ENCODE measurements at places on chromosomes 7 and 10.

DNA sequence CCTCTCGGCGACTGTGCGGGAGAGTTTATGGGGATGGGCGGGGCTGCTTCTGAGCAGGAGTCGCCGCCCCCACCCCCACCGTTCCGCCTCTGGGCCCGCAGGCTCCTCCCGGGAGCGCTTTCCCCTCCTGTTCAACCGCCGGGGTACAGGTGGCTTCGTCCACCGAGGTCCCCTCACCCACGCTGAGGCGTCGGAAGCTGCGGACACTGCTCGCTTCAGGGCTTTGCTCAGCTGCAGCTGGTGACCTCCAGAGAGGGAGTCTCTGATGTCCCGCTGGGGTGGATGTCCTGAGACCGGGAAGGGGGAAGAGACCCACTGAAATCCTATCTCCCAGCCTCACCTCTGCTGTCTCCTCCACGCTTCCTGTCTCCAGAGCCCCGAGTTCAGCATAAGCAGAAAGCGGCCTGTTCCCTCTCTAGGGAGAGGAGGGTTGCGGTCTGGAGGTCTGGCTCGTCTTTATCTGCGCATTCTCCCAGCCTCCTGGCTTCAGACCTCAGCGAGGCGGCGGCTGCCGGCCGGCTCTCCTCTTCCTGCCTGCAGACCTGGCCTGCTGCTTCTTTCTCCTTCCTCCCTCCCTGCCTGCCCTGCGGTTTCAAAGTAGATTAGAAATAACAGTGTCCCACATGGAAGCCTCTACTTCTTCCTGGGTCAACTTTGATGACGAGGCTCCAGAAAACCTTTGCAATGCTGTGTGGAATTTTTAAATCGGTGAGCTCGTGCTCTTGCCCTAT is 1.8 kb downstream of the CYP2E1 start:
- DNase-seq = no peak

DNA sequence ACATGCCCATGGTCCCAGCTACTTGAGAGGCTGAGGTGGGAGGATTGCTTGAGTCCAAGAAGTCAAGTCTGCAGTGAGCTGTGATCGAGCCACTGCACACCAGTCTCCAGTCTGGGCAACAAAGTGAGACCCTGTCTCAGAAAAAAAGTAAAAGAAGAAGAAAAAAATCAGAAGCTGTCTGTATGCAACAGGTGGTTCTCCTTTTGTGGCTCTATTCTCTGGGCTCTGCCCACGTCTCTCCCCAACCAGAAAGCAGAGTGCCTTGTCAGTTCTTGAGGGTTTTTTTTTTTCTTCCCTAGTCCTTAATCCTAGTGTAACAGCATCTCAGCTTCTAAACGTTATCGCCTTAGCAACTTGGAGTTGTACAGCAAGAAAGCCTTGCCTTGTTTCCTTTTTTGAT is 89.5 kb downstream of the PRKCQ start:
- DNase-seq = no peak

DNA sequence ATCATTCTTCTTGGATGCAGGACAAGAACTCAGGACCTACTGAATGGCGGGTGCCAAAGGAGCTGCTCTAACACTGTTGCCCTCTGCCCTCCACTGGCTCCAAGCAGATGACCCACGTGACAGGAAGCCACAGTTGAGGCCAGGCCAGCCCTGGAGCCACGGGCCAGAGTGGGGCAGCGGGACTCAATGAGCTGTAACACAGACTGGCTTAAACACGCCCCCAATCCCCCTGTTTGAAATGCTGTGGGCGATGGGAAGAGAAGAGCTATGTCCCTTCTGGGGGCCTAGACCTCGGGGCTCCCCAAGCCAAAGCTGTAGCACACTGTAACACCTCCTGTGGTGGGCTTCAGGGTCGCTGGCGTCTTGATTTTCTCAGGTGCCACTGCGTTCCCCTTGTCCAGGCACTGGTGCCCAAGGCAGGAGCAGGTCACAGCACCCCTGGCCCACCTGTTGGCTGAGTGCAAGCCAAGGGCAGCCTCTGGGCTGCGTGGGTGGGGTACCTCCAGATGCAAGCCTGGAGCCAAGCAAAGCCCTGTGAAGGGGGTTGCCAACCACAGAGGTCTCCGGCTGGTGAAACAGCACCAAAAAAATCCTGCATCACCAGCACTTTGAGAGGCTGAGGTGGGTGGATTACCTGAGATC is 18.6 kb upstream of the ZMIZ2 start:
- DNase-seq = no peak

DNA sequence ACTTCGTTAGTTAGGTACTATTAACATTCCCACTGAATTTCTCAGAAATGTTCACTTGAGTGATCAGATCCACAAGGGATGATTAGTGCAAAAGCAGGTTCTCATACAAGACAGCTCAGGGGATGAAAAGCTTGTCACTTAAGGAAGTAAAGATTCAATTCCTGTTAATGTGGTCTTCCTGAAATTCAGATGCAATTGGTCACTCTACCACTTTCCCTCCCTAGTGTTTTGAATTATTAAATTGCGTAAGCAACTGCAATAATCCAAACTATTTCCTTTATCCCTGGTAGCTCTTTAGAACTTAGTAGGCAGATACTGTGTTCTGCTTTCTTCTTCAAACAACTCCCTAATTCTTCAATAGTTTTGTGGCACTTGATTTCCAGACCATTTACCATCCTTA is 121.4 kb downstream of the MAGI2 start:
- DNase-seq = no peak

DNA sequence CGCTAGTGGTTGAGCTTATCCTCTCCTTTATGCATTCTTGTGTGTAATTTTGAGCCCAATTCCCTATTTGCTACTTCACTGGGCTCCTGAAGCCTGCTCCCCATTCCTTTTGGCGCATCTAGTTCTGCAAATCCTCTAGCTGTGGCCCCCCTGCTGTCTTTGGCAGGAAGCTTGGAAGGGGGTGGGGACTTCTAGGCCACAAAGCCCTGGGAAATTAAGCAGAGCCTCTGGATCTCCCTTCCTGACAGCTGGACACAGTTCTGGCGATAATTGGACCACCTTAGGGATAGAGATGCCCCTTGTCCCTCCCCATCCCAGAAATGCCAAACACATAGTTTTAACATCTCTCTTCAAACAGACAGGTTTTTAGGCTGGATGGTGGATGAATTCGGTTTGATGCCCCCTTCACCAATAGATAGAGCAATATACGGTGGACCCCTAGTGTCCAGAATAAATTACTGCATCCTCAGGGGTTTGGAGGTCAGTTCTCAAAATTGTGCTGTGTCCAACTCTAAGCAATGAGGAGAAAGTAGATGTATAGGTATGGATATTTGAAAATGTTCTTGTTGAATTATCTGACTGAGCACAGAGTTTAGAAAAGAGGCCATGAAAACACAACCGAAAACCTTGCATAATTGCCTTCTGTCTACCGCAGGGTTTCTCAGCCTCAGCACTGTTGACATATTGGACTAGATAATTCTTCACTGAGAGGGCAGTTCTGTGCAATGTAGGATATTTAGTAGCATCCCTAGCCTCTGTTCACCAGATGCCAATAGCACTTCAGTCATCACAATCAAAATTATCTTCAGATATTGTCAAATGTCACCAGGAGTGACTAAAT is 75.5 kb downstream of the PAPSS2 start:
- no peak for DNase-seq

GRCh38 chr7:143382791-143383641 is 1.9 kb downstream of the ZYX start:
- no peak for DNase-seq

- DNase-seq = no peak
These were observed at the start of gene FKBP9 for GRCh38 chr7:32957326-32958045. Gene FKBP9, plus strand, starts transcription at chr7:32957440. Its CDS starts 134 bp downstream, at chr7:32957574.

DNA sequence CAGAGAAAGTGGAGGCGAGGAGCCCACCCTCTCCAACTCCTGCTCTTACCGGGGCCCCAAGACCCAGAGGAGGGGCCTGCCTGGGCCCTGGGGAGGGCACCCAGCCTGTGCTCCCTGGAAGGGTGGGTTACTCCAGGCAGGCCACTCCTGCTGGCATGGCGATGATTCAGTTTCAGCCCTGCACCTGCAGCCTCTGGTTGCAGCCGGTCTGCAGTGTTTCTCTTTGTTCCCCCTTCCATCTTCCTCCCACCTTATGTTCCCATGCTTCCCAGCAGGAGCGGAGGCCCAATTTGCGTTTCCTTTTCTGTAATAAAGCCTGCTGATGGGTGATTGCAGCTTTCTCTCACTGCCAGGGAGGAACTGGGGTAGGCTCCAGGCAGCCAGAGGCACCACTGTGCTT is 53.2 kb upstream of the FAM20C start:
- no peak for DNase-seq

- no peak for DNase-seq
These were observed 26.2 kb upstream of the AOAH start for GRCh38 chr7:36750451-36750850.

GRCh38 chr10:84603971-84604370 is 275.6 kb downstream of the CCSER2 start:
- no peak for DNase-seq

DNA sequence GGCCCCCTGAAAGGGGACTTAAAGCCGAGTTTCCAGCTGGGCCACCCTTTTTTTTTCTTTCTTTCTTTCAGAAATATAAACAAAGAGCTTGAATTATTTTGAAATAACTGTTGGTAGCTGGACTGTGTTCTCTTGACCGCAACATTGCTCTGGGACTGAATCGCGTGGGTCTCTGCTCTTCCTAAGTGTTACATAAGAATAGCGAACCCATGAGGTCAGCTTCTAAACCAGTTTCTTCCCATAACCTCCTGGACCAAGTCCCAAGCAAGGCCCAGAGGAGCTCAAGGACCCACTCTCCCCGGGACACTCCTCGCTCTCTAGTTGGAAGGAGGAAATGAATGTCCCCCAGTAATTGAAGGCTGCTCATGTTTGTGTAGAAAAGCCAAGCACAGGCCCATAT is 91.1 kb downstream of the CXCL12 start:
- DNase-seq = no peak

DNA sequence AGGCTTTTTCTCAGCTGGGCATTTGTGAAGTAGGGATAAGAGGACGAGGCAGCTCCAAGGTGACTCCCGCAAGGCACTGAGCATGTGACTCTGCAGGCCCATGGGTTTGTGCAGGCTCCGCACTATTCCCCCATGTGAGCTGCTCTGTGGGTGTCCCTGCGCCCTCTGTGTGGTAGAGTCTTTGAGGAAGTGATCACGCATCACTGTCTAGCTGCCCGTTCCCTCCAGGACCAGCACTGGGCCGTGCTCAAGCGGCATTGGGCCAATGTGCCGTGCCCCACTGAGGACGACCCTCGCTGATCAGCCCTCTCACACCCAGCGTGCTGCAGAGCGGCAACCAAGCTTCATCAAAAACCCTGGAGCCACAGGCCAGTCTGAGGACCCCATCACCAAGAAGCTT is 7.5 kb downstream of the PRKAG2 start:
- no peak for DNase-seq

DNA sequence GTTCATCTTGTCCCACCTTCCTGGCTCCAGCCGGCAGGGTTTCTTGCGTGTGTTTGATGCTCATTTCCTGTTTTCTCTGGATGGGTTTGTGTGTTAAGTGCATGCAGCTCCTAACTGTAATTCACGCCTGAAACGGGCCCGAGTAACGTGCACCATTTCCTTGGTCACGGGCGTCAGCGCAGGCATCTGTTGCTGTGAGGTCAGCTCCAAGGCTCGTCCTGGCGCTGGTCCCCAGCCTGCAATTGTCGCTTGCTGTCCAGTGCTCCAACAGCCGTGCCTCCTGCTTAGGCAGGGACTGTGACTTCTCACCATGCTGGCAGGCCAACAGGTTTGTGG is 201.1 kb downstream of the GLRX3 start:
- DNase-seq = no peak

- DNase-seq = no peak
These were observed 12.9 kb upstream of the SNX10 start for GRCh38 chr7:26278770-26279169.

- DNase-seq = no peak
These were observed 8.0 kb downstream of the CALY start for GRCh38 chr10:133328358-133329343.

GRCh38 chr10:75620356-75620755 is 188.9 kb downstream of the LRMDA start:
- DNase-seq = no peak

GRCh38 chr7:98051118-98051744 is 55.4 kb upstream of the LMTK2 start:
- peak; percentile 13 for DNase-seq

GRCh38 chr10:18456984-18457383 is 194.4 kb downstream of the NSUN6 start:
- DNase-seq = no peak

DNA sequence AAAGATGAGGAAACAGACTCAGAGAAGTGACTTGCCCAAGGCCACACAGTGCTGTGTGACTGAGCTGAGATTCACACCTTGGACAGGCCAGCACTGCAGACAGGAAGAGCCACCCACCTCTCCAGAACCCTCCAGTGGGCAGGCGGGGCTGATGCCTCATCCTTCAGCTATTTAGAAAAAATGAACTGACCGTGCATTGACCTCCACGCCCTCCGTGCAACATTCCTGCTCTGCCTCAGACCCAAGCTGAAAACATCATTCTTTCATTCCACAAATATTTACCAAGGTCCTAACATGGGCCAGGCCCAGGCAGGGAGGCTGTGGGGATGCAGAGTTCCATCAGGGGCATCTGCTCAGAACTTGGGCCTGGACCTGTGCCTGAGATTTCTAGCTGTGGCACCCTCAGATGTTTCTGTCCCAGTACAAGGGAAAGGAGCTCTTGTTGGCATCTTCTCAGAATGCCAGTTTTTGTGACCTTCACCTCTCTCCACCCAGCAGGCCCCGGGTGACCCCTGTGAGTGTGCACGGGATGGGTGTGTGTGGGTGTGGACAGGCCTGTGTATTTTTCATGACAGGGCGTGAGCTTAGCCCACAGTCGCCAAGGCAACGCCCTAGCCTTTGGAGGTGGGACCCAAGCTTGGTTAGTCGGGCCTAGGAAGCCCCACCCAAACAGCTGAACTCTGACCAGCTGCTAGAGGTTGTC is 6.5 kb downstream of the VSIR start:
- DNase-seq = no peak

DNA sequence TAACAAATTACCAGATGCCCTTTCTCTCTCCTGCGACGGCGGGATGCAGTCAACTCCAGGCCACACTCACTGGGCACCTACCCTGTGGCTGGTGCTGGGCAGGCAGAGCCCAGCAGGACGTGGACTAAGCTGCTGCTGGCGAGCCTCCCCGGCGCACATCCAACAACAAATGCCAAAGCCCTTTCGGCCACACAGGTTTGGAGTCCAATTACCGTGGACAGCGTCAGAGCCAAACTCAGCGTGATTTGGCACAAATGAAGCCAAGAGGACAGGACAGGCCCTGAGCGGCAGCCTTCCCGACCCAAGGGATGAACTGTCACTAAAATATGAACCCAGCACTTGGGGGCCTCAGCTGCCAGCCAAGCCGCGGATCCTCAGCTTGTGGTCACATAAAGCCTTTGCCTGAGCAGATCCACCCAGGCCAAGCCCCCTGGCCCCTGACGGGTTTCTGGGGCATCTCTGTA is 28.4 kb downstream of the DAGLB start:
- DNase-seq = no peak
